ENCODE measurements at places on chromosomes 13 and 19.

DNA sequence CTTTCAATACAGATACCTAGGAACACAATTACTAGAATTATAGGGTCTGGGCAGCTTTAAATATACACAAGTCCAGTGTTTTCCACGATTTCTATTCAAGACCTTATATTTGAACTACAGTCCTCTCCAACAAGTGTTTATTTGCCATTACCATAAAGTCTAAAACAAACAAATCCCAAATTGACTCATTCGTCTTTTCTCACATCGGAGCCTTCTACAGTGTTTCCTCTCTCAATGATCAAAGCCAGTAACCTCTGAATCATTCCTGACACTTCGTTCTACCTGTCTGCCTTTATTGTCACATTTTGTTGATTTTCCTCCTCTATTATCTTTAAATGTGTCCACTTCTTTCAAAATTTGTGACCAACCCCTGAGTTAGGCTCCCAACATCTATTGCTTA is 1356.5 kb upstream of the SLC10A2 start:
- no peak for DNase-seq

- no peak for DNase-seq
These were observed 50.6 kb downstream of the TNFRSF19 start for GRCh38 chr13:23620613-23621315.

DNA sequence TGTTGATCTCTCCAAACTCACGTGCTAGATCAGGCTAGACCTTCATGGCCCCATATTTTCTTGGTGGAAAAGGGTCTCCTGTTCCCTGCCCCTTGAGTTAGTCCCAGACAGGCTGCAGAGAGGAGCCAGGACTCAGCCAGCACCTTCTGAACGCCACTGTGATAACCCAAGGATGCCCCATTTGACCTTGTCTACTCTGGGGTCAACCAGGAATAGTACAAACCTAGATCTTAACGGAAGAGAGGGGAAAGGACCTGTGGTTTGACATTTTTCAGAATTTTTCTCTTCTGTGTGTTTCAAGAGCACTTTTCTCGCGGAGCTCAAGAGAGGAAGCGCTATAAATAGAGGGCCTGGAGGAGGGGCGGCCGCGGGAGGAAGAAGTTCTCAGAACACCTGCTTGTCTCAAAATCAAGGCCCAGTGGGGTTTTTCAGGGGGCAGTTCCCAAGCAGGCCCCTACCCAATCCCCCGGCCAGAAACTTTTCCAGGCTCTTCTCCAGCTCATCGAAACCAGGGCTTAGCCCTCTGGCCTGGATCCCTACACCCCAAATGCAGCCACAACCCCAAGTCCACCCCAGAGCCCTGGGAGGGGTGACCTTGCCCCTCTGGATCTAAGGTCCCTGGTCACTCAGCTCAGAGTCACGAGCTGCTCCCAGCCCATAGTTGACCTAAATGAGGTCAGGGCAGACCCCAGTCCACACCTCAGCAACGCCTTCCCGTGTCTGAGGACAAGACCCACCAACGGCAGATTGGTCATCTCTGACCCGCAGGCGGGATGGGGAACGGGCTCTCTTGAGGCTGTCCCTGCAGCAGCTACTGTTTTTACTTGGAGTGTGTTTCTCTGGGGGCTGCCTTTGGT is 75.6 kb upstream of the TM9SF2 start:
- DNase-seq, result no peak

GRCh38 chr19:8259142-8259921 is 48.8 kb downstream of the CD320 start:
- DNase-seq, result no peak

- DNase-seq, result peak; percentile 21
These were observed 10.3 kb downstream of the DNAJB1 start for GRCh38 chr19:14507704-14508542.

DNA sequence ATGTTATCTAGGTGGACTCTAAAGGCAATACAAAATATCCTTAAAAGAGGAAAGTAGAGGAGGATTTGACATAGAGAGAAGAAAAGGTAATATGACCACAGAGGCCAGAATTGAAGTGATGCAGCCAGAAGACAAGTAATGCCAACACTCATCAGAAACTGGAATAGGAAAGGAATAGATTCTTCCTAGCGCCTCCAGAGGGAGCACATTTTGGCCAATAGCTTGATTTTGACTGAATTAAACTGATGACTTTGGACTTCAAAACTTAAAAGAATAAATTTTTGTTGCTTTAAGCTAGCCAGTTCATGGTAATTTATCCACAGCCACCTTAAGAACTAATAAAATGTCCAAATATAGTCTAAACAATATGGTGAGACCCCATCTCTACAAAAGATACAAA is 1921.9 kb downstream of the OLFM4 start:
- DNase-seq, result no peak

GRCh38 chr13:37163641-37164265 is 58.3 kb upstream of the CSNK1A1L start:
- DNase-seq, result no peak

DNA sequence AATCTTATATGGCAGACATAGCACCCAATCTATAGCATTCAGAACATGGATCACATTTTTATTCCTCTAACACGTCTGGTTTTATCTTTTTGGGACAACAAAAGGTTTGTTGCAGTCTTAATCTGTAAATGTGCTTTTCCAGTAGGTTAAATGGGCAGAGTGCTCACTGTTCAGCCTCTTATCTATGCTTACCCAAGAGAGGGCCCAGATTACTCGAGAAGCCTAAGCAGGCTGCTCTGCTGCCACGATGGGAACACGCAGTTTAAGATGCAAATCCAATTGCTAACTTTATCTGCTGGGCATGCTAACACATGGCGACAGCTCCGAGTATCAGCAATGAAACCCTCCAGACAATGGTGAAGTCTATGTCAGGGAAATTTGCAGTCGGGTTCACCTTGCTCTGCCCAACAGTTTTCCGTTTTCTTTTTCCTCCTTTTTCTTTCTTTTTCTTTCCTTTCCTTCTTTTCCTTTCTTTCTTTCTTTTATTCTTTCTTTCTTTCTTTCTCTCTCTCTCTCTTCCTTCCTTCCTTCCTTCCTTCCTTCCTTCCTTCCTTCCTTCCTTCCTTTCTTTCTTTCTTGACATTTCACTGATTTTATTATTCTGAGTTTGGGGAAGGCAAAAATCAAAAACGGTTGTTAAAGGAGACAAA is 115.3 kb downstream of the RBM26 start:
- DNase-seq, result no peak

DNA sequence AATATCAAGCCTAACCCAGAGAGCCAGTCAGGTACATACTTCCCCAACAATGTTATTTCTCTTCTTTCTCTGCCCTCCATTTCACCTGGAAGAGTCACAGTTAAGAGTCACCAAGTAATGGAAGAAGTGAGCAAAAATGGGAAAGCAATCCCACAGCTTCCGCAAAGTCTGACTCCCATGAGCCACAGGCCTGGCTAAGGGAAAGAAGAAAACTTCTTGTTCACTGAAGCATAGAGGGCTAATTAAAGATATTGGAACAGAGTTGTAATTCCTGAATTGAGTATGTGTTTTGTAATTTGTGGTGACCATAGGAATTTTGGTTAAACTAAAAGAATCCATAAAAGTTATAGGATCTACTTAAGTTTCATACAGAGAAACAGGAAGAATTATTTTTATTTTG is 830.9 kb upstream of the PCDH20 start:
- no peak for DNase-seq

- DNase-seq, result no peak
These were observed at the start of gene FREM2 for GRCh38 chr13:38686577-38687245. Gene FREM2 (plus strand): TSS chr13:38687077. CDS start chr13:38687345, 268 bp downstream.

DNA sequence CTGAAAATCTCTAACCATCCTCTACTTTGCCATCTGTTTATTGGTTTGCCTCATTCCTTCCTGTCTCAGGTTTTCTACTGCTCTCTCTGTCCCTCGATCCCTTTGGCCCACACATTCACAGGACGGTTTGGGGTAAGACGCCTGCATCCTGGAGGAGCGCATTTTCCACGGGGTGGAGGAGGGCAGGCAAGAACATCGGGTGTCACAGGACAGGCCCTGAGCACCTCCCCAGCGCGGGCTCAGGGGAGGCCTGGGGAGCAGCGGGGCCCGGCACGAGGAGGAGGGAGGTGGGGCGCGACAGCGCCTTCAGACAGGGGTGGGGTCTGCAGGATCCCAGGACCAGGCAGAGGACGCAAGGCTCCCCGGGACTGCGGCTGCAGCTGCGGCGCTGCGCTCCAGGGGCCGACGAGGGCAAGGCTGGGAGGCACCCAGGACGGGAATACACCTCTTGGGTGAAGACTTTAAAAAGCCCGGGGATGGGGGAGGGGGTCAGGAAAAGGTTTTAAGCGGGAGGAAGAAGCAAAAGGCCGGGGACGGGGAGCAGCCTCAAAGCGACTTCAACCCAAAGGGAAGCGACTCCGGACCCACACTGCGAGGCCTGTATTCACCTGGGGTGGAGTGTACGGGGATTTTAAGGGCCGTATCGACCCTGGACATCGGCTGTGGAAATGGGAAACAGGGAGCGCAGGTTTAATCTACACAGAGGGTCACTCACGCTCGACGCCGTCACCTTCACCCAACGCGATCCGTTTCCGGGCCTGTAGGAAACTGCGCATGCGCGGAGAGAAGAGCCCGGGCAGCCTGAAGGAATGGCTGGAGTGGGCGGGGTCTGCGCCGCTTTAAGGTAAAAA is at the start of gene ZNF415:
Gene ZNF415 (minus strand): TSS at position 770 of the 851 bp plus-strand sequence. CDS start 10,234 bp downstream, outside the sequence.
- peak; percentile 43 for DNase-seq

DNA sequence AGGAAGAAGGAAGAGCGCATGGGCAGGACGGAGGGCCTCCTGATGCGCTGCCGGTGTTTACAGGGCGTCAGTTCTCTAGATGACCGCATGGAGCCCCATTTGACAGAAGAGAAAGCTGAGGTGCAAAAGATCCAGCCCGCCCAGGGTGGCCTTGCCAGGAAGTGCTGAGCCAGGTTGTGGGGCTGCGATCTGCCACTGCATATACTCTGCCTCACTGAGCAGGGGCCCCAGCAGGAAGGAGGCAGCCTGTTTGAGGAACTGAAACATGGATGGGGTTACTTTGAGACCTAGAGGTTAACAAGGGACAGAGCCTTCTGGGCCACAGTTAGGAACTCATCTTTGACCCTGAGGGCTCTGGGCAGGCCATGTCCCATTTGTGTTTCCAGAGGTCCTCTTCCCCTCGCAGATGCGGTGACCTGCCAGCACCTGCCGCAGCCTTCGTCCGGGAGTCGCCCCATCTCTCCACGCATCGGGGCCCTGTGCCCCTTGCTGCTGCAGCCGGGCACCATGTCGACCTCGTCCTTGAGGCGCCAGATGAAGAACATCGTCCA is 3.2 kb downstream of the EPN1 start:
- peak; percentile 35 for DNase-seq
